ENCODE measurements at places on chromosomes 3 and 15.

DNA sequence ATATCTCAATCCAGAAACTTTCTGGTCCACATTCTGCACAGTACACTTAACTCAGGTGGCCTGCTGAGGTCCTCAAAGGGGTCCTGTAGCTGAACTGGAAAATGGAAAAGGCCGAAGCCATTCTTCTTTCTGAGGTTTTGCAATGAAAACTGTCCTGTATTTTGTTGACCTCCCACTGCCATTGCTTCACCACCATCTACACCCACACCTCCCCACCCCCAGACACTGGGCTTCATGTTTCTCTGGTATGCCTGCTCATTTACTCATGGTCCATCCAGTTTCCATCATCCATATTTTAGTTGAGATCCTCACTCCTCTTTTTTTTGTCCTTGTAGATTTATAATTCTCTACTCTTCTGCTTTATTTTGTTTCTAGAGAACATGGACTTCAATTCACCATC, 115.7 kb upstream of the SLC24A5 start:
- DNase-seq = no peak

GRCh38 chr3:150675587-150675986, 28.1 kb downstream of the ERICH6 start:
- no peak for DNase-seq

- DNase-seq = no peak
Observed at GRCh38 chr15:69451951-69452691, 497 bp upstream of the RPLP1 start.

DNA sequence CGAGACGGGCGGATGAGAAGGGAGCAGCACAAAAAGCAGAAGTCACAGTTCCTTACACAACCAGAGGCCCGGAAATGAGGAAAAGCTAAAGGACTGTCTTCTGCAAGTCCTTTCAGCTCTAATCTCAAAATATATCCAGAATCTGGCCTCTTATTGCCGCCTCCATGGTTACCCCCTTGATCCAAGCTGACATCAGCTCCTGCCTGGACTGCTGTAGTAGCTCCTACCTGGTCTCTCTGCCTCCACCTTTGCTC, 324.0 kb upstream of the ROPN1 start:
- no peak for DNase-seq

DNA sequence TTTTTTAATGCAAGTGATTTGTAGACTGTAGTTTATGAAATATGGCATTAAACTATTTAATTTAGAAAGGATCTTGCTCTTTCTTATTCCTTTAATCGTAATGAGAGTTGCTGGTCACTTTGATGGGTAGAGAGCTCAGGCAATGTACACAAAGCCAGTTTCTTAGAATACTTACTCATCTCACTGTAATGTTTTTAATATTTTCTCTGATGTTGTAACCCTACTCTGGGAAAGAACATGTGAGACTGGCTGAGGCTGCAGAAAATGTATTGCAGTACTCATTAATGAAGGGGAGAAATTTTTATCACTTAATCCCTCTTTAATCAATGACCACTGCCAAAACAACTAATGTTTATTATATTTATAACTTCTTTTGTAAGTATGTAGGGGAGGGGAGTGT, 479.4 kb upstream of the KCNMB2 start:
- no peak for DNase-seq

DNA sequence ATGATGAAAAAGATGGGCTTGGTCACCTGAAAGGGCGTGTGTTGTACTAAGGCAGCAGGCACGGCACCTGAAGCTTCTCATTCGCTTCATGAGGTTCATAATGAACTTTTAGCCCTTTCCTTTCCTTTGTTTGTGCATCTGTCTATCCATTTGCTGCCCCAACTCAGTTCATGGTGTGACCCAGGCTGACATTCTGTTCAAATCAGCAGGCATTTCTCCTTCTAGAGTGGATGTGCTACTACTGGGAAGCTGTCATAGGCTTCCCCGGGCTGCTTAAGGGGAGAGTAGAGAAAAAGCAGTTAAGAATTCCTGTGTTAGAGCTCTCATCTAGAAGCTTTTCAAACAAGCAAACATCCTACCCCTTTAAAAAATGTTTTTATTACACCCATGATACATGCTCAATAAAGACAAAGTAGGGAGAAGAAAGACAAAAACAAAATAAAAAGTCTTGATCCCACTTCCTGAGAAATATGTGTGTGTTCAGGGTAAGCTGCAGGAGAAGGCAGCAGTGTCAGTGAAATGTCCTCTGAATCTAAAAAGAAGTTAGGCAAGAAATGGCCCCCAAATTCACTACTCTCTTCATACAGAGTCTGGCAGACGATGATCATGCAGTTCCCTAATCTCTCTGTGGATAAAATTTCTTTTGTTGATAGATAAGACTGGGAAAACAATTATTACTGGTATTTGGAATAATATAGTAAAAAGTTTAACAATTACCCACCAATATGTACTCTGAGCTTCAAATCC, 136.9 kb upstream of the PFN2 start:
- DNase-seq = no peak

- no peak for DNase-seq
Observed at GRCh38 chr15:43249699-43250203, 17.0 kb downstream of the TGM5 start.
